Hepatocyte (in vitro differentiated cells): ENCODE measurements at places on chromosomes 5 and 9.

DNA sequence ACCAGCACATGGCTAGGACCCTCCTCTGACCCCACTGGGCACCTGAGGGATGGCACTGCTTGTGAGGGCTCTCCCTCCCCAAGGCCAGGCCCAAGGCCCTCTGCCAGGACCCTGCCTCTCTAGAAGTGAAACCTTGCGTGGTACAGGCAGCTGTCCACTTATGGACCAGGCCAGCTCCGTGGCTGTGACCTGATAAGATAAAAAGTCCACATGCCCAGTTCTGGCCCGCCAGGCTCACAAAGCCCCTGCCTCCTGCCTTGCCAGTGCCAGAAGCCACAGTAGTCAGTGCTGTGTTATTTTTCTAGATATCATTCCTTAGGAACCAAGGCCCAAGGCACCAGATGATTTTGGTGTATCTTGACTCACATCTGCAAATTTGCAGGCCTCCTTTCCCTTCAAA is 14.0 kb upstream of the SPATA31E1 start:
- DNase-seq: no peak

- DNase-seq: no peak
Measured at GRCh38 chr9:102587281-102587680, 407.9 kb upstream of the CYLC2 start.

- no peak for DNase-seq
Measured at GRCh38 chr5:158905281-158905680, 194.4 kb downstream of the EBF1 start.

DNA sequence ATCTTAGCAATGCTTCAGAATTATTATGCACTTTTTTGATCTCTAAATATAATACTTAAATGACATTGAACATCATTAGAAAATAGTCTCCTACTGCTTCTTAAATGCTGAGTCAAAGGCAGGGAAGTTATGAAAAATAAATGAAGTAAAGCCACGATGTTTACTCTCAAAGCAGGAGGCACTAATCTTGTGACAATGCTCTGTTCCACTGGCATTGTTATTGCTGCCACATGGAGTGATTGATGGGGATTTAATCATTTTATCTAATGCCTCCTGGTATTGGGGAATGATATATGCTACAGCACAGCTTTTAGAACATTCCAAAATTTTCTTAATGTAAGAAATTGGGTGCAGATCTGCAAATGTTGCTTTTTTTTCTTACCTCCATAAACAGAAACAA is 1655.4 kb upstream of the NUDT12 start:
- no peak for DNase-seq

GRCh38 chr5:119359737-119360413 is 4.1 kb downstream of the TNFAIP8 start:
- DNase-seq: no peak
